IMR-90 (cell line): ENCODE measurements at places on chromosomes 12 and 14.

- DNase-seq, result no peak
Observed at GRCh38 chr12:24363177-24363754, 413.8 kb upstream of the SOX5 start.

- DNase-seq, result peak; percentile 8
Observed at GRCh38 chr14:56580221-56580711, 668 bp downstream of the TMEM260 start.

DNA sequence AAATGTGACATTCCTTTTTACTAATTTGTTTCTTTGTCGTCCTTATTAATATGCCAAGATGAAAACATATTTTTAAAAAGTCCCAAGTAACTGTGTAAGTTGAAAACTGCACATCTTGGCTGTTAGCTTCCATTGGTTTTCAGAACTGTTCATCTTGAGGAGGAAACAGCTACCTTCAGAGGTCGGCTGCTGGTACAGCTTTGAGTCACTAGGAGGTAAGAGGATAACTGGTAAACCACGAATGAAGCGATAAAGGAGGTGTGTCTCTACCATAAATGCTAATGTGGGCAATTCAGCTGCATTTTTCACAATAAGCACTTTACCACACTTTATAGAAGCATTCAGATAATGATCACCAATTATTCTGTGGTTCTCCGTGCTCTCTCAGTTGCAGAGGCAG is 137.5 kb upstream of the KRAS start:
- DNase-seq, result peak; percentile 25

DNA sequence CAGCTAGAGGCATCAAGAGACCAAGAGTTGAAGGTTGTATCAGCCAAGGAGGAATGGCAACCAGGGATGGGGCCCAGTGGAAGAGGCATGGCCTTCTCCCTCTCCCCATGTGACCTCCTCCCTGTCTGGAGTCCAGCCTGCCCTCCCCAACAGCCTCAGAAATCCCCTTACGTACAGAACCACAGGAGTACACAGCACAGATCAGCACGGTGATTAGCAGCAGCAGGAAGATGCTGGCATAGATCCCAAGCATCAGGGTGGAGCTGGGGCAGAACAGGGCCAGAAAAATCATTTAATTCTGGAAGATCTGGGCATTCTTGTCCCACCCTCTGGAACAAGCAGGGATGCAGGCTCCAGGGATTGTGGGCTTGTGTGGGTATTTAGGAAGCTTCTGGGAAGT is 14.4 kb downstream of the ADCY6 start:
- no peak for DNase-seq

GRCh38 chr14:66254038-66254437 is 232.1 kb upstream of the CCDC196 start:
- DNase-seq, result no peak

GRCh38 chr12:81440001-81440400 is 319.1 kb downstream of the PPFIA2 start:
- no peak for DNase-seq

- no peak for DNase-seq
Observed at GRCh38 chr14:61132894-61133293, 148.2 kb downstream of the TMEM30B start.

DNA sequence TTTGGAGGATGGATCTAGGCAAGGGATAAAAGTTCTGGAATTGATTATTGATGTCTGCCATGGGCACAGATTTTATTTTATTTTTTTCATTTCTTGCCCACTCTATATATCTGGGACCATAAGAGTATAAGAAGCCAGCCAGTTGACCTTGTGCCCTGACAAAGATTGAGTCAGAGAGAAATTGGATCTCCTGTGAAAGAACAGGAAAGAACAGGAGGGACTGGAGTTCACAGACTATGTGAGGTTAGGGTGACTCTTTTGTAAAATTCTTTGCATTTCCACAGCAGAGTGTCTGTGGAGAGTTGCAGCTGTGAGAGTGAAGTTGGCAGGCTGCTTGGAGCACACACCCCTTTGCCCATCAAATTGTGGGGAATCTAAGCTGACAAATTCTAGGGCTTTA is 358.4 kb upstream of the TBX3 start:
- DNase-seq, result peak; percentile 0

GRCh38 chr12:65411171-65411570 is 132.7 kb downstream of the MSRB3 start:
- DNase-seq, result no peak

GRCh38 chr12:2336409-2336829 is 283.6 kb downstream of the CACNA1C start:
- DNase-seq, result peak; percentile 97

DNA sequence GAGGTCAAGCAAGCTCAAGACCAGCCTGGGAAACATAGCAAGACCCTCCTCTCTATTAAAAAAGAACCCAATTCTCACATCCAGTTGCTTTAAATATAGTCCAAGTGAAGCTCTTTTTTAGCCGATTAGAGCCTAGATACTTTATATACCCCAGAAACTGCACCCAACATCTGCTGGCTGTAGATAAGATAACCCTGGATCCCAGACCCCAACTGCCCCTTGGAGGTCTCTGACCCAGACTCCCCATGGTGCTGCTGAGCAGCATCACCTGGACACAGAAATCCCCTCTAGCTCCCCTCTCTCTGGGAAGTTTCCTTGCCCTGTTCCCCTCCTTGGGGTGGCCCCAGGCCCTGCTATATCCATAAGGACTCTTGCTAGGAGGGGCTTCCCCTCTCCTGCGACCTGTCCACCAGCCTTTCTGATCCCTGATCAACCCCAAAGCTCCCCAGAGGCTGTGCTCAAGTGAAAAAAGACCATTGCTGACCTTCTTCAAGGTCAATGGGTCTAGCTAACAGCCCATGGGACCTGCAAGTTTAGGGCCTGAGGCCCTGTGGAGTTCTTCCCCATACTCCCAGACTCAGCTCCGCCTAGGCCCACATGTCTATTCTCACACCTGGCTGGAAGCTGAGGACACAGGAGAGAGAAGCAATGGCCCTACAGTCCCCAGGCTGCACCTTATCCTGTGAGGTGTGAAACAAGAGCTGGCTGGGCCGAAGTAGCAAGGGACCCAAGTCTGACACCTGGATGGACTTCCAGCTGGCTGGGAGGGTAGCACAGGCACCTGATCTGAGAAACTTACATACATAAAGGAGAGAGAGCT is 56.2 kb downstream of the ARL6IP4 start:
- no peak for DNase-seq

GRCh38 chr12:96652870-96653269 is 163.5 kb downstream of the CFAP54 start:
- DNase-seq, result no peak

DNA sequence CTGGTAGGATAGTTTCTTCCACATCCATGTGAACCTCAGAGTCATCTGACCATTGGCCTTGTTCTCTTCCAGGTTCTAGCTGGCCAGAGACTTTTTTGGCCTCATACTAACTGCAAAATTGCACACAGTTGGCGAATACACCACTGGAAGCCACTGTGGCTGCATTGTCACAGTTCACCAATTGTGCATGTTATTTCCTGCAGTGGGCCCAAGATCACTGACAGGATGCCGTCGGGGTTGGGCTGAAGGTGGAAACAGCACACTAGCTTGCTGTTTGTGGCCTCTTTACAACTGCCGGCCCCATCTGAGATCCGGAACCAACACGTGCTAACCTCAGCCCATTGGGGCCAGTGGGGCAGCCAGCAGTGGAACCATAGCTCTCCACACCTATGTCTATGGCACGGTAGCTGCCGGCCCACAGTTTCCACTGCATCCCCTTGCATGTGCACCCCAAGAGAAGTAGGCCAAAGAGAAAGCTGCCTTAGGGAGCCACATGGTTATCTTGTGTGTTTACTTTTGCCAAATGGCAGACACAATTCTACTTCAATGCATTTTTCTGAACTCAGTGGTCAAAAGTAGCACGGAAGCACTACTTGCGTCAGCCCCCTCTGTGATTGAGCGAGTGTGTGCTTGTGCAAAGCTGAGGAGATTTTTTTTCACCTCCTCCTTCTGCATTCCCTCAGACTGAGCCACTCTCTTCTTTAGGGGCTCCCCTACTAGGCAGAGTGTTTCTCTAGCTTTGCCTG is 464.0 kb downstream of the RAD51B start:
- no peak for DNase-seq

DNA sequence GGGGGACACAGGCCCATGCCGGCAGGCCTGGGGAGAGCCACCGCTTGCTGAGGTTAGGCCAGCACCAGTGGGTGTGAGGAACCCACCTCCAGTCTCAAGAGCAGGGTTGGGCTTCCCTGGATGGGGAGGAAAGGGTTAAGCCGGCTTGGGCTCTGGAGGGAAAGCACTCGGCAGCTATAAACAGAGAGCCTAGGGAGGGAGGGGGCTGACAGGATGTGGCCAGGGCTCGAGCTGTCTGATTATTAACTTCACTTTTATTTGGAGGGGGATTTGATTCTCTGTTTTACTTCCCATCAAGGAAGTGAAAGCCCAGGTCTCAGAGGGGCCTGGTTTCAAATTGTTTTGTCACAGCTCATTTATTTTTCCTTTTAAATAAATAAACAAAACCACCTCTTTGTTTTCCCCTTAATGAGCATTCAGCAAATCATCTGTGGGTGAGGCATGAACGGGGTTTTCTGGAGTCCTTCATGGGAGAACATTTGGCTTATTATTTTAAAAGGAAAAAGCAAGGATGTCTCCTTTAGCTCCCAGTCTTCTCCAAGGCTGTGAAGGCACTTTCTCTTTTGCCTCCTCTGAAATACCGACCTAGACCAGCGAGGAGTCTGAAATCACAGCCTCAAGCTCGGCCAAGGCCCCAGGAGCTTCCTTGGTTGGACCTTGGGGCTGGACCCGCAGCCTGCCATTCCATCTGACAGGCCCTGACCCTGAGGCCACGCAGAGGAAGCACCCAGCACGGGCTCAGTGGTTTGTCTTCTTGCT is 21.9 kb upstream of the ZFP36L1 start:
- peak; percentile 68 for DNase-seq

GRCh38 chr12:47377414-47378221 is 297.9 kb upstream of the AMIGO2 start:
- peak; percentile 100 for DNase-seq

DNA sequence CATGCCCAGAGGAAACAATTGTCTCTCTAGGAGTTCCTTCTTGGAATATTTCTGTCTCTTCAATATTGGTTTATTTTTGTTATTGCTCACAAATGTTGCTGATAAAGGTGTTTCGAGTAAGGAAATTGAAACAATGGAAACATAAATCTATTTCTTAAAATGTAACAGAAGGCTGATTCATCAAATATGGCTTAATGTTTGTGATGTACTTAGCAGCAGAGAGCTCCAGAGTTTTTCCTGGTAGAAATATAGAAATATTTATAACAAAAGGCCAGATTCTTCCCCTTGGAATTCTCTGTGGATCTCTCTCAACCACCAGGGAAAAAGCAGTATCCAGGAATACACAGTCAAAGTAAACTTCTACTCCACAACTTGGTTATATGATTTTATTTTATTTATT is 149.2 kb upstream of the LRIG3 start:
- no peak for DNase-seq

DNA sequence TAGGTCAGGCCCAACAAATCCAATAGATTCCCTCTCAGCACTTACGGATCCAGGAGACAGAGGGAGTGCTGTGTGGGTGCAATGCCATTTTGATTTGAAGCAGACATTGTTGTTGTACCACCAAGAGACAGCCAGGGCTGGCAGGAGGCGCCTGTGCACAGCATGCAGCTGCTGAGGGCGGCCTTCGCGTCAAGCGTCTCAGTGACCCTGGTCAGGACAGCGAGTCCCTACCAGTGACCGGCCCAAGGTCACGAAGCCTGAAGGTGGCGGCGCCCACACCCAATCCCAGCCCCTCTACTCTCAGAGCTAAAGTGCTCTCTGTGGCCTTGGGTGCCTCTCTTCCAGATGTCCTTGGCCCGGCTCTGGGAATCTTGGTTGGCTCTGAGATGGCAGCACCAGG is 40.5 kb downstream of the PRMT8 start:
- DNase-seq, result no peak

DNA sequence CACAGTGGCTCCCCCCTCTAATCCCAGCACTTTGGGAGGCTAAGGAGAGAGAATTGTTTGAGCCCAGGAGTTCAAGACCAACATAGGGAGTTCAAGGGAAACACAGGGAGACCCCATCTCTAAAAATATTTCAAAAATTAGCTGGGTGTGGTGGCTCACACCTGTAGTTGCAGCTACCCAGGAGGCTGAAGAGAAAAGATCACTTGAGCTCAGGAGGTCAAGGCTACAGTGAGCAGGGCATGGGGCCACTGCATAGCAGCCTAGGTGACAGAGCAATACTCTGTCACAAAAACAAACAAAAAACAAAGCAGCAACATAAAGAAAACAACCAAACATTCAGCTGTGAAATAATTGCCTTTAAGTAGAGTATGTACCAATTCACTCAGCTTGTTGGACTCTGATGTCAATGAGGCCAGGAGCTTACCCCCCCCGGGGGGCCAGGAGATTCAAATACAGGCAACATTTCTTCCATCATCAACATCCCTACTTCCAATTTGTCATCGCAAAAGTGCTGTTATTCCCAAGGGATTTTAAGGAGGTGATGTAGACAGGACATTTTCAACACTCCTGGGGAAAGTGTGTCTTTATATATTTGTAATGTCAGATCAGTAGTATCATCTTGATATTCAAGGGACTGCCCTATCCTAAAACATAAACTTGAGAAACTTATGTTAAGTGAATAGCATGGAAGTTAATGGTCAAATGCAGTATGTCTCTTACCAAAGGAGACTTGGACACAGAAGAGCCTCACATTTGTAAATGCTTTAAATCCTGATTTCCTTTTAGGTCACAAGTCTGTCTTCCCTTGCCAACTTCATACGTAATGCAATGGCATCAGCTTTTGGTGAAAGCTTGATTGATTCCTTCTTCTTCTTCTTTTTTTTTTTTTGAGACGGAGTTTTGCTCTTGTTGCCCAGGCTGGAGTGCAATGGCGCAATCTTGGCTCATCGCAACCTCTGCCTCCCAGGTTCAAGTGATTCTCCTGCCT is 40.6 kb upstream of the AEBP2 start:
- DNase-seq, result no peak

- no peak for DNase-seq
Observed at GRCh38 chr12:124347805-124348658, 53.1 kb downstream of the RFLNA start.

GRCh38 chr12:116303066-116303465 is 25.6 kb upstream of the MED13L start:
- no peak for DNase-seq

- no peak for DNase-seq
Observed at GRCh38 chr12:25824734-25825133, 133.7 kb upstream of the RASSF8 start.

- DNase-seq, result peak; percentile 100
Observed at GRCh38 chr12:31518680-31519227, 72.2 kb downstream of the DENND5B start.

- DNase-seq, result no peak
Observed at GRCh38 chr12:12999271-12999958, 650 bp downstream of the HEBP1 start.
